H54 (cell line): ENCODE measurements at places on chromosomes 6 and 20.

GRCh38 chr6:114364301-114364700 lies 21.5 kb upstream of the HS3ST5 start:
- no peak for DNase-seq

GRCh38 chr20:32861446-32861845 lies 2.7 kb downstream of the EFCAB8 start:
- DNase-seq: no peak

DNA sequence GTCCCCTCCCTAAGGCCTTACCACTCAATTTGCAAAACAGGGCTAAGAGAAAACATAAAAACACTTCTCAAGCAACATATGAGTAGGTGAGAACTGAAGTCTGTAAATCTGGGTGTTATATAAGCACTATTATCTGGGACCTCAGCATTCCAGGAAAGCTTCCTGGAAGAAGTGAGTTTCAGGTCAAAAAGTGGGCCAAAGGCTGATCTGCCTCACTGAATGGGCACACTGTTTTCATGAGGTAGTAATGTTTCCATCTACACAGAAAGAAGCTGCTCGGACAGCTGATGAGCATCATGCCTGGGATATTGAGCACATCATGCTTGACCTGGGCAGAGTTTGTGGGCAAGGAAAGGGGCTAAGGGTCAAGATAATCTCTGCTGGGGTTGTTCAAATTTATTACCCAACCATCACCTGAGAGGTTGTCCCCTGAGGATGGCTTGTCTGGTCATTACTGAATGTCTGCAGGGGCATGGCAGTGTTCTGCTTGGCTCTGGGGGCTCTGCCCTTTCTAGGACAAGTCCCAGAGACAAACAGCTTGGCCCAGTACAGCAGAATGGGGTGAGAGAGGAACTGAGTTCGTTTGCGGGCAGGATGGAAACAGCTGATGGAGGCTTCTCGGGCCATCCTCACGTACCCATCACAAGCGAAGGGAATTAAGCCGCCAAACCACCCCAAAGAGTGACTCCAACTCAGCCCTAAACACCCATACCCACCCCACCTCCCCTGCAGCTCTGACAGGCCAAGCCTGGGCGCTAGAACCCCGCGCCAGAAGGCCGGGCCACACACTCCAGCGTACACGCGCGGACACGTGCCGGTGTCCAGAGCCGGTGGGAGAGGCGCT lies 1.2 kb upstream of the SYNJ2 start:
- DNase-seq: no peak

- DNase-seq: no peak
Measured at GRCh38 chr20:9736373-9736772, 102.5 kb downstream of the PAK5 start.

GRCh38 chr6:148288541-148288940 lies 54.1 kb upstream of the SASH1 start:
- no peak for DNase-seq

DNA sequence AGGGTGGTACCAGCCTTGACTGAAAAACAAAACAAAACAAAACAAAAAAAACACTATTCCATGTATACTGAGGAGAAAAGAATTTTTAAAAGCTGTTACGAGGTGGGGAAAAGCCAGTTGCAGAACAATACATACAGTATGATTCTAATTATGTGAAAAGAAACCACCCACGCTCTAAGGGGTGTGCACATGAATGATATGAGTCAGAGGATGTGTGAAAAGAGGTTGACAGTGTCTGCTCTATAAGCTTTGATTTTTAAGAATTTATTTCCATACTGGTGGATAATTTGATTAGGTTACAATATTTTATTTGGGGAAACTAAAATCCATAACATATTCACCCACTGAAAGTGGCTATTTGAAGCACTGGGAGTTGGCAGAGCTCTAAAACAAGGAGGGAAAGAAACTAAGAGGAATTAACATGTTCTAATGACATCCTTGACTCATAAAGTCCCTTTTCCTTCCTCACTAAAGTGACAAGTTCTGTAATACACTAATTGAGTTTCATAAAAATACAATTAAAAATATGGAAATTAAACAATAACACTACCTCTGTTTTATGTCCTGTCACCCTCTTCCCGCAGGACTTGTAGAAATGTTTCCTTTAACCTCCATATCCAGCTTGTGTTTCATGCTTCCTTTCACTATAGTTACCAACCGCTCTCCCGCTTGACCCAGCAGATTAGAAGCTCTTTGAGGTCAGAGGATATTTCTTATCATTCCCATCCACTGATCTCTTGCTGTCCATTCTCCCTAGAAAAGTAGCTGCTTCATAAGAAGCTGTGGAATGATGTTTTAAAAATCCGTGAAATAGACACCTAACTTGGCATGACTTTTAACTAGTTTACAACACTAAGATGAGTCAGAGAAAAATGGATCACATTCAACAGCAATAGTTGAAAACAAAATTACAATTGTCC lies 118.6 kb upstream of the CCDC28A start:
- DNase-seq: no peak
